ENCODE measurements at places on chromosomes 7 and 10. TPM values are rescaled to one million over a fixed set of nuclear protein-coding genes. Genes with fewer than 3 reads are reported as not detected.

DNA sequence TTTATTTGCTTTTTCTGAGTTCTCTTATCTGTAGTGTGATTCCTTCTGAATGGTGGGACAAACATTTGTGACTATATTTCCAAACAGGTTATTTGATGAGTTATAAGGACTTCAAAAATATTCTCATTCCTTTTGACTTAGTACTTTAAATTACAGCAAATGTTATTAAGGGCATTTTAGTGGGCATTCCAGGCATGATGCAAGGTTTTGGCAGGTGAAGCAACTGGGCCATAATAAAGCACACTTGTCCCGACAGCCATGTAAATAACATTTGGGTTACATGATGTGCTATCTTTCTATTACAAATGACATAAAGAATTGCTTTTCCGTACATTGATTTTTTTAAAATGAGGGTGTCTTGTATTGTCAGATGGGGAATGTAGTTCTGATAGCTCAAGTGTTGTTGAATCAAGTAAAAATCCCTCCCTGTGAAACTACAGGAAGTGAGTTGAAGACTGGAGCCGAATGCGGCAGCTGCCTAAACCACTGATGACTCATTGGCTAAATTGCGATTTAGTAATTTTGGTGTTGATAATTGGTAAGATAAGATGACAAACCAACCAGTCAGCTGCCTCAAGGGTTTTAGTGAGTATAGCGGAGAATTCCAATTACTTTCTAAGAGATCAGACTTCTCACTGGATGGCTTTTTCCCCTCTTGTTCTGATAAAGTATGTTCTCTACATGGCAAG is 231.3 kb upstream of the NPY start:
- ATAC-seq: no peak

- ATAC-seq: no peak
Measured at GRCh38 chr10:42977032-42977416, 99.8 kb upstream of the RET start.

DNA sequence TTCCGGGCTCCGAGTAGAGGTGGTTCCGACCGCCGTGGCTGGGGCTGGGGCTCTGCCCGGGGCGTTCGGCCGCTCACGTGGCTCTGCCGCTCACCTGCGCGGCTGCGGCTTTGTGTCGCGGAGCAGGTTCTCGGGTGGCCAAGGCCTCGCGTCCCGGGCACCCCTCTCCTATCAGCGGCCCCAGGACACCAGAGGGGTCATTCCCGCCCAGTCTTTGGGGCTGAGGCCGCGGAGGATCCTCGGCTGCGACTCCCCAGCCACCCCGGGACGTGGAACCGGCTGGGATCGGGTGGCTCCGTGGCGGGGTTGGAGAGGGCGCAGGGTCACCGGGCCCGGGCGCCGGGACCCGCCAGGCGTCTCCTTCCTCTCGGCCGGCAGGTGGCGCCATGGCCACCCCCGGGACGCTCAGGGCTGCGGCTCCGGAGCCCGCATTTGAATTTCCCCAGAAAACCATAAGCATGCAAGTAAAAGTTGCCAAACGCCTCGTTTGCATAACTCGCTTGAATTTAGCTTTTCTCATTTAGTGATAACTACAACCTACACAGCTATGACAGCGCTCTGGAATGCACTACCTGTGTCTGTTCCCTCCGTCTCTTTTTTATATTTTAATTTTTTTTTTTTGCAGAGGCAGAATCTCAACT is 1.2 kb downstream of the COL26A1 start:
- peak; percentile 89 for ATAC-seq

Gene PROSER2
- 1.1 TPM for total RNA-seq

Gene ALOX5
- 0.38 TPM for total RNA-seq

Gene GHITM
- total RNA-seq: 163 TPM

DNA sequence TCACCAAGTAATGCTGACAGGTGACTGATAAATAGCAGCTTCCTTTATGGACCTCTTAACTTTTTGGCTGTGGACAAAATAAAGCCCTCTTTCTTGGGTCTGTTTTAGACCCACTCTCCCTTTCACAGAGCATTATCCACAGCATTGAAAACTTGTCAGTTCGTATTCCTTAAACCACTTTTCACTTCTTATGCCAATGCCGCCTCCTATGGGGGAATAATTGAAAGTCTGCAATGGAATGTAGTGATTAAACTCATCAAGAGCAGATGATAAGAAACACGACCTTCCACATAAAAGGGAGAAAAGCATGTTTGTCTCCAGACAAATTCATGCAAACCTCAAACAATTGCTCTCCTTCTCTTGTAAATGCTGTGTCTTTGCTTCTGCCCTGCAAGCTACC is 153.4 kb downstream of the SORCS1 start:
- ATAC-seq: no peak

Gene AMPH
- total RNA-seq: 1.1 TPM

Gene MBL2
- total RNA-seq: not detected

DNA sequence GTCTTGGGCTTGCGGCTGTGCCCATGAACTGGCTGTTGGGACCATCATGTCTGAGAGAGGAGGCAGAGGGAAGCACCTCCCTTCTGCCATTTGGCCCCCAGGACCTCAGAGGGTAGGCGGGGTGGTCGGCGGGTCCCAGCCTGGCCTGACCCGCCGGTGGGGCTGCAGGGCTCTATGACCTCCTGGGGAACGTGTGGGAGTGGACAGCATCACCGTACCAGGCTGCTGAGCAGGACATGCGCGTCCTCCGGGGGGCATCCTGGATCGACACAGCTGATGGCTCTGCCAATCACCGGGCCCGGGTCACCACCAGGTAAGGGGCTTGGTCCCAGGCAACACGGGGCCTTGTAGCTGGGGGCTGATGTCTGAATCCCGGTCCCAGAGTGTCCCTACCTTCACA is 14.1 kb downstream of the SUMF2 start:
- no peak for ATAC-seq

Gene SYT15
- total RNA-seq: 2.2 TPM

DNA sequence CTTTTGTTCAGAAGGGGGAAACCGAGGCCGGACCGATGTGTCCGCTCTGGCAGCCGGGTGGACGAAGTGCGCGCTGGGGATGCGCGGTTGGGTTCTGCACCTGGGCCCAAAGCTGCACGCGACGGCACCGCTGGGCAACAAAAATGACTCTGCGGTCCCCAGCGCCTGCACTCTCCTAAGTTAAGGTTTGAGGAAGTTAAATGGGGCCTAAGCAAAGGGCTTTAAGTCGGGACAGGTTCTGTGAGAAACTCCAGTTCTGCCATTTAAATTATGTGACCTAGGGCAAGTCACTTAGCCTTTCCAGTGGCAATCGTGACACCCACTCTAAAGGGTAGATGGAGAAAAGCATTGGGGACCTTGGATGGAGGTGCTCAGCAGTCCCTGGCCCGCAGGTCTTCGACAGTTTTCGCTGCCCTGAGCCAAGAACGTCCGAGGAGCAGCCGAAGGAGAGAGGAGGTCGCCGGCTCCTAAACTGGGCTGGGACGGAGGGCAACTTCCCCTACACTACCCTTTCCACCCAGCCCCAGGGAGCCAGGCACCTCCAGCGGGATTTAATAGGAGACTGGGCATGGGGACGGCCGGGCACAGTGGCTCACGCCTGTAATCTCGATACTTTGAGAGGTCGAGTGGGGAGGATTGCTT is 534 bp upstream of the ACBD5 start:
- no peak for ATAC-seq

DNA sequence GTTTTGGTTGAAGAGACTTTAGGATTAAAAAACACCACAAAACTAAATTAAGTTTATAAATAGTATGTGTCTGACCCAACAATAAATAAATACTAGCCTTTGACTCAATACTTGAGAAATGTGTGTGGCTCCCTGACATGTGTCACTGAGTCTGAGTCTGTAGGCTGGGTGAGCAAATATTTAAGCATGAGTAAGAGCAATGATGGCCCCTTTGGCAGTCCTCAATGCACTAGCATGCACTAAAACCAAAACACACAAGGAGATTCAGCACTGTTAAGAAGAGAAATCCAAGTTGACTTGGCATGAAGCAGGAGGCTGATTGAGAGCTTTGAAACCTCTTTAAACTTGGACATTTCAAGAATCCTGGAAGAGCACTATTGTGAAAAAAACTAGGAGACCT is 37.1 kb downstream of the CCDC71L start:
- no peak for ATAC-seq

GRCh38 chr10:6345404-6345803 is 142.7 kb downstream of the PFKFB3 start:
- no peak for ATAC-seq

GRCh38 chr7:65980478-65981250 is 1.3 kb downstream of the GUSB start:
- no peak for ATAC-seq

DNA sequence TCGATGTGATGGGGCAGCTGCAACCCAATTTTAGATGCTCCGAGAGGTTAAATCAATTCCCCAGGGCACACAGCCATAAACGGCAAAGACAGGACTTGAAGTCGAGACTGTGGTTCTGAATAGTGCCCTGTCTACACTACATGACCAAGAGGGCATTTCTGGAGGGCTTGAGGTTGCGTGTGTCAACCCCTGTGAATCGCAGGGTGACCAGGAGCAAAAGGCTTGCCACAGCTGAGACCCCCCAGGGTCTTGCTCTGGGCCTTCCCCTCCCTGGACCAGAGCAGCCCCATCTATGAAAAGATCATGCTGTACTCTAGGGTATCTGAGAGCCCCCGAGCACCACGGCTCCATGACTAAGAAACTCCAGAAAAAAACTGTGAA is 26.8 kb upstream of the RASGEF1A start:
- ATAC-seq: no peak

Gene ZNF117
- 24.0 TPM for total RNA-seq

GRCh38 chr7:107234436-107234835 is 65.6 kb downstream of the HBP1 start:
- no peak for ATAC-seq

Gene ANKRD2
- total RNA-seq: not detected

Gene RBM20
- 10.6 TPM for total RNA-seq

GRCh38 chr10:72080042-72080975 is 8.0 kb downstream of the SPOCK2 start:
- ATAC-seq: peak; percentile 56

- ATAC-seq: no peak
Measured at GRCh38 chr10:21020545-21020944, 123.4 kb upstream of the NEBL start.

Gene ZNF488
- total RNA-seq: 0.32 TPM

GRCh38 chr7:51850126-51850525 is 533.5 kb upstream of the COBL start:
- no peak for ATAC-seq

- no peak for ATAC-seq
Measured at GRCh38 chr10:75202321-75203045, 8.1 kb upstream of the VDAC2 start.

DNA sequence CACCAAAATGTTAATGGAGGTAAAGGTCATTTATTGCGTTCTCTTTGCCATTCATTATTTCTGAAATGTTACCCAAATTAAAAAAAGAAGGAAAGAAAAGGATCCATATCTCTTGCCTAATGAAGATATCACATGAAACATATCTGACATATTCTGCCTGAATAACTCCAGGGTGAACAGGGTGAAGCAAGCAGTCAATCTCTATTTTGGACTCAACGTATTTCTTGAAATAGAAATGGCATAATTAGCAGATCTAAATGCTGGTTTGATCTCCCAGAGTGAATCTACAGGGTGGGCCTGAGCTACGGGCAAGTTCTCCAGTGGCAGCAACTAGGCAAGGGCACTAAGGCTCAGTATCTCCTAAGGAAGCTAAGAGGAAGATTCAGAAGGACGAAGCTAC is 24.0 kb downstream of the MPP7 start:
- ATAC-seq: no peak

Gene PON2
- 192 TPM for total RNA-seq

- no peak for ATAC-seq
Measured at GRCh38 chr7:69685293-69685631, 87.0 kb downstream of the AUTS2 start.

GRCh38 chr10:14683256-14683655 is 91.4 kb downstream of the FAM107B start:
- no peak for ATAC-seq

DNA sequence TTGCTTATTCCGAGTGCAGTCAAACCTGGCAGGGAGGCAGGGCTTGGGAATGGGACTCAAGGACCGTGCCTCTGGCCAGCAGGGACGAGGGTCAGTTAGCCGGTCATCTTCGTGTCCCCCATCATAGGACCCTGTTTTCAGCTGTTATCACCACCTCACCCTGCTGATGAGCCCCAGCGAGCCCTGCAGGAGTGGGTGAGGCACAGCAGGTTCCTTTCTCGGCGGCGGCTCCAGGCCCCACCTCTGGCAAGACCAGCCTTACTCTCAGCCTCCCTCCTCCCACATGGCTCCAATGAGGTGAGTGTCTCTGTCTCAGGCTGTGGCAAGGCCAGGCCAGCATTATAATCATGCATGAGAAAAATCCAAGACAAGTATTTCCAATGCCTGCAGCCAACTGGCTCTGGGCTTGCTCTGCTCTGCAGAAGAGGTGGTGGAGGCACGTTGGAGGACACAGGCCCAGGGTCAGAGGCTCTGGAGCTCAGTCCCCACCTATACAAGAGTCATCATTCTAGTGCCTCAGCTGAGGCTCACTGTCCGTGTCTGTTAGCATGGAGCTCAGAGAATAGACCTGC is 15.7 kb downstream of the PKD1L1 start:
- no peak for ATAC-seq

- peak; percentile 73 for ATAC-seq
Measured at GRCh38 chr7:133853706-133854276, 273.3 kb upstream of the LRGUK start.

Gene ASB13
- 10.6 TPM for total RNA-seq

Gene MRPS24
- 205 TPM for total RNA-seq

Gene PIK3CG
- total RNA-seq: 2.6 TPM

- ATAC-seq: no peak
Measured at GRCh38 chr7:1818575-1819258, 148.6 kb downstream of the ELFN1 start.

DNA sequence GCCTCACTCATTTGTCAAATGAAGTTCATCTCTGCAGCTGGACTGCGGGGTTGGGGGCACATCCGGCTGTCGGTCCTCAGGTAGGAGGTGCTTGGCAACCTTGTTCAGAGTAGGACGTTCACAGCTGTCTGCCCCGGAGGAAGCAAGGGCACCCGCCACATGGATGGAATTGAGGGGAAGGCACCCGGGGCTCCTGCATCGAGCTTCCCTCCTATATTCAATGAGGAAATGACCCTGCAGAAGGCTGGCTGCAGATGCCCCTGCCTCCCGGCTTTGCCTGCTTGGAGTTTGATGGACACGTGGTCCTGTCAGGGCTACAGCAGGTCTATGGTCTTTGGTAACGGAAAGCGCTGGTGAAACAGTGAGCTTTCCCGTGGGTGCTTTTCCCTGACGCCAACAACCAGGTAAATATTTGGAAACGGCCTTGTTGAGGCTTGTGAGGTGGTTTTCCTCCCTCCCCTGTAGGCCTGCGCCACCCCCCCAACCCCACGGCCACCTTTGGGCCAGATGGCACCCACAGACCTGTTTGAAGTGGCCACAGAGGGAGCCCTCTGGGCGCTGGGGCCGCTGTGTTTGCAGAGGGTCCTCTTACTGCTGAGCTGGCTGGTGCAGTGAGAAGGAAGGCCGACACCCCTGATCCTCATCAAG is 32.9 kb downstream of the HTRA1 start:
- ATAC-seq: no peak

GRCh38 chr10:123479640-123480039 is 186.5 kb upstream of the GPR26 start:
- peak; percentile 61 for ATAC-seq

Gene ODAD2
- total RNA-seq: 5.6 TPM

Gene HOXA11
- 0.22 TPM for total RNA-seq
